CD4-positive, alpha-beta T cell (primary cell): ENCODE measurements at places on chromosomes 12 and 14.

- H3K4me3 ChIP-seq, result no peak overlapping the region
- H3K27me3 ChIP-seq, result no peaks in the 10 kb centered on the region
- no peaks in the 10 kb centered on the region for H3K36me3 ChIP-seq
- DNase-seq, result no peak
Measured at GRCh38 chr12:127606476-127607015, 660.4 kb upstream of the TMEM132C start.

GRCh38 chr12:91574391-91574790 lies 391.8 kb upstream of the DCN start:
- no peaks in the 10 kb centered on the region for H3K27me3 ChIP-seq
- no peaks in the 10 kb centered on the region for H3K4me1 ChIP-seq
- H3K4me3 ChIP-seq, result no peak overlapping the region
- H3K27ac ChIP-seq, result no peak overlapping the region

- no peaks in the 10 kb centered on the region for H3K4me1 ChIP-seq
- no peaks in the 10 kb centered on the region for H3K27me3 ChIP-seq
- DNase-seq, result no peak
- H3K4me3 ChIP-seq, result no peak overlapping the region
- no peak overlapping the region for H3K27ac ChIP-seq
- H3K36me3 ChIP-seq, result peaks cover 74% of the 10 kb centered on the region
Measured at GRCh38 chr12:48143898-48144297, 13.4 kb downstream of the ASB8 start.

DNA sequence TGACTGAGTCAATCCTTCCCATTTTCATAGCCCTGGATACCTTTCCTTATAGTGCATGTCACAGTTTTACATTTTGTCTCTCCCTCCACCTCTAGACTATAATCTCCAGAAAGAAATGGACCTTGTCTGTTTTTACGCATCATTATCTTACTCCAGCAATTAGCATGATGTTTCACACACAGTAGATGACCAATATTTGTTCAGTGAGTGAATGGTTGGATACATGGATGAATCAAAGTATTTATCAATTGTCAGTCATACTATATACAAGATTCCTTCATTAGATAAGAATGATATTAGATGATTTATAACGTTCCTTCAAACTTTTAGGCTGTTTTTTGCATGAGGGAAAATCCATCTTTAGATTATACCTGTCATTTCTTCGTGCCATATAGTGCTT lies 61.1 kb downstream of the PTHLH start:
- no peak overlapping the region for H3K4me3 ChIP-seq
- H3K27ac ChIP-seq, result no peak overlapping the region
- DNase-seq, result no peak
- H3K27me3 ChIP-seq, result no peaks in the 10 kb centered on the region

- no peak overlapping the region for H3K27ac ChIP-seq
- H3K36me3 ChIP-seq, result no peaks in the 10 kb centered on the region
- no peak overlapping the region for H3K4me3 ChIP-seq
- H3K27me3 ChIP-seq, result no peaks in the 10 kb centered on the region
Measured at GRCh38 chr12:116389990-116390389, 112.5 kb upstream of the MED13L start.

DNA sequence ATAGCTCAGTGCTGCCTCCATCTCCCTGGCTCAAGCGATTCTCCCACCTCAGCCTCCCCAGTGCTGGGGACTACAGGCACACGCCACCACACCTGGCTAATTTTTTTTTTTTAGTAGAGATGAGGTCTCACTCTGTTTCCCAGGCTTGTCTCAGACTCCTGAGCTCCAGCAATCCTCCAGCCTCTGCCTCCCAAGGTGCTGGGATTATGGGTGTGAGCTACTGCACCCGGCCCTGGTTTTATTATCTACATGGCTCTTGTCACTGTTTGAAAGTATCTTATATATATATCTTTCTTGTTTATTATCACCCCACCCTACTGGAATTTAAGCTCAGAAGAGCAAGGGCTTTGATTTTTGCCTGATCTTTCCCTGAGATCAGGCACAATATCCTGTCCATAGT lies 7.6 kb upstream of the TMED10 start:
- no peaks in the 10 kb centered on the region for H3K4me1 ChIP-seq
- no peak overlapping the region for H3K27ac ChIP-seq
- no peak for DNase-seq
- no peak overlapping the region for H3K4me3 ChIP-seq
- H3K27me3 ChIP-seq, result no peaks in the 10 kb centered on the region
- H3K36me3 ChIP-seq, result no peaks in the 10 kb centered on the region

DNA sequence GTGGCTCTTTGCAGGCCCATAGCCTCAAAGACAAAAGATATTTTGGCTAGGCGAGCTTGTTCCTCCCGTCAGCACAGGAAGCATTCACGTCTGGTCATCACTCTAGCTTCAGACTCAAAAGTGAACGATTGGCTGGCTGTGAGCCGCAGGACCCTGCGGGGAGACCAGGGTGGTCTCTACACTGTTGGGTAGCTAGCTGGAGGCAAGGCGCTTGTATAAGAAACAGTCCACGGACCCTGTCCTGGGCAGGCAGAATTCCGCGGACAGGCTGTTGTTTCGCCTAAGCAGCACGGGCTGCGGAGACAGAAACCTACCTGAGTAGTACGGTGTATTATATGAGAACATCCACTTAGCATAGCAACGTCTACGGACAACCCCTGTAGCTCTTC lies 29.6 kb downstream of the WBP11 start:
- peaks cover 38% of the 10 kb centered on the region for H3K4me1 ChIP-seq
- H3K27ac ChIP-seq, result peak overlapping the region; percentile 79
- no peak for DNase-seq
- H3K27me3 ChIP-seq, result no peaks in the 10 kb centered on the region

DNA sequence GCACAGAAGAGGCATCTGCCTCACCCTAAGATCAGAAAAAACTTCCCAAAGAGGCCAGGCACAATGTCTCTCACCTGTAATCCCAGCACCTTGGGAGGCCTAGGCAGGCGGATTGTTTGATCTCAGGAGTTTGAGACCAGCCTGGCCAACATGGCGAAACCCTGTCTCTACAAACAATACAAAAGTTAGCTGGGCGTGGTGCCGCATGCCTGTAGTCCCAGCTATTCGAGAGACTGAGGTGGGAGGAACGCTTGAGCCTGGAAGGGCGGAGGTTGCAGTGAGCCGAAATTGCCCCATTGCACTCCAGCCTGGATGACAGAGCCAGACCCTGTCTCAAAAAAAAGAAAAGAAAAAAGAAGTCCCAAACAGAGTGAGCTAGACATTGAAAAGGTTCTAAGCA lies 4.5 kb downstream of the ZBTB1 start:
- H3K27me3 ChIP-seq, result no peaks in the 10 kb centered on the region
- H3K36me3 ChIP-seq, result peaks cover 11% of the 10 kb centered on the region
- H3K4me3 ChIP-seq, result no peak overlapping the region
- peaks cover 60% of the 10 kb centered on the region for H3K4me1 ChIP-seq
- H3K27ac ChIP-seq, result no peak overlapping the region

- H3K4me3 ChIP-seq, result no peak overlapping the region
- no peak overlapping the region for H3K27ac ChIP-seq
- no peak for DNase-seq
- H3K27me3 ChIP-seq, result peaks cover 82% of the 10 kb centered on the region
- H3K36me3 ChIP-seq, result no peaks in the 10 kb centered on the region
Measured at GRCh38 chr14:60654334-60654821, 5.1 kb upstream of the SIX1 start.

GRCh38 chr12:48422060-48422459 lies 50.3 kb upstream of the ANP32D start:
- H3K4me1 ChIP-seq, result no peaks in the 10 kb centered on the region
- no peak for DNase-seq
- no peaks in the 10 kb centered on the region for H3K36me3 ChIP-seq
- no peak overlapping the region for H3K27ac ChIP-seq

DNA sequence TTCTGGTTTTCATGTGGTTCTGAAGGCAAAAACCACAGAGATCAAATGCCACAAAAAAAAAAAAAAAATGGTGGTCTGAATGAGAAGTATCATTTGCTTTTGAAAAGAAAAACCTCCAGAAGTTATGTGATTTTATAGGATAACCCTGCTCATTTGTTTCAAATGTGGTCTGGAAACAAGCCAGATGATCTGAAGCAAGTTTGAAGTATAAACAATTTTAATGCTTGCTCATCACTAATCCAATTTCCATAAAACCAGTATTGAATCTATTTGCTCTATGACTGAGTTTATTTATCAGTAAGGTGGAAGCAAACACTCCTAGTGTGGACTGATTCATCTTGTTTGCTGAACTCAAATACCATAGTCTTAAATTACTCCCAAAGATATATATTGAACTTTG lies 407.3 kb upstream of the FLRT2 start:
- no peaks in the 10 kb centered on the region for H3K36me3 ChIP-seq
- no peaks in the 10 kb centered on the region for H3K4me1 ChIP-seq
- DNase-seq, result no peak

- H3K4me1 ChIP-seq, result no peaks in the 10 kb centered on the region
- no peak overlapping the region for H3K4me3 ChIP-seq
- H3K27me3 ChIP-seq, result no peaks in the 10 kb centered on the region
- no peak for DNase-seq
Measured at GRCh38 chr12:78271546-78271945, 440.9 kb downstream of the NAV3 start.

- no peaks in the 10 kb centered on the region for H3K4me1 ChIP-seq
- no peak overlapping the region for H3K27ac ChIP-seq
- DNase-seq, result no peak
- no peaks in the 10 kb centered on the region for H3K27me3 ChIP-seq
Measured at GRCh38 chr14:24943024-24943423, 106.9 kb downstream of the STXBP6 start.

DNA sequence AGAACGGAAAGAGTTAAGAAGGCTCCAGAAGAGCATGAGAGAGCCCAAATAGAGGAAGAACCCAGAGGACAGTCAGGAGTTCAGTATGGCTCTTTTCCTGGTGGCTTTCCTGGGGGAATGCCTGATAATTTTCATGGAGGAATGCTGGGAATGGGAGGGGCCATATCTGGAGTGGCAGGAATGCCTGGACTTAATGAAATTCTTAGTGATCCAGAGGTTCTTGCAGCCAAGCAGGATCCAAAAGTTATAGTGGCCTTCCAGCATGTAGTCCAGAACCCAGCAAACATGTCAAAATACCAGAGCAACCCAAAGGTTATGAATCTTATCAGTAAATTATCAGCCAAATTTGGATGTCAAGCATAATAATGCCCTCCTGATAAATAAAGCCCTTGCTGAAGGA lies 15.5 kb upstream of the SYT10 start:
- H3K27ac ChIP-seq, result no peak overlapping the region
- no peaks in the 10 kb centered on the region for H3K27me3 ChIP-seq
- no peak overlapping the region for H3K4me3 ChIP-seq
- H3K36me3 ChIP-seq, result no peaks in the 10 kb centered on the region
